Activated CD8-positive, alpha-beta memory T cell treated with anti-CD3 and anti-CD28 coated beads for 1 hour (primary cell): ENCODE measurements at places on chromosomes 4 and X.

DNA sequence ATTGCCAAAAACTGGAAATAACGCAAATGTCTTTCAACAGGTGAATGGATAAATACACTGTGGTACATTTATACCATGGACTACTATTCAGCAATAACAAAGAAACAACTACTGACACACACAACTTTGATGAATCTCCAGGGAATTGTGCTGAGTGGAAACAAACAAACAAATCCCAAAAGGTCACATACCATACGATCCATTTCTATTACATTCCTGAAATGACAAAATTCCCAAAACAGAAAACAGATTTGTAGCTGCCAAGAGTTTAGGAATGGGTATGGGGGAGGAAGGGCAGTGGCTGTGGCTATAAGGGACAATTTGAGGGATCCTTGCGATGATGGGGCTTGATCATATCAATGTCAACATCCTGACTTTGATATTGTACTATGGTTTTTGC is 2.5 kb downstream of the ZNF182 start:
- DNase-seq = no peak

GRCh38 chr4:156569535-156569934 is 402.1 kb downstream of the PDGFC start:
- DNase-seq = no peak

DNA sequence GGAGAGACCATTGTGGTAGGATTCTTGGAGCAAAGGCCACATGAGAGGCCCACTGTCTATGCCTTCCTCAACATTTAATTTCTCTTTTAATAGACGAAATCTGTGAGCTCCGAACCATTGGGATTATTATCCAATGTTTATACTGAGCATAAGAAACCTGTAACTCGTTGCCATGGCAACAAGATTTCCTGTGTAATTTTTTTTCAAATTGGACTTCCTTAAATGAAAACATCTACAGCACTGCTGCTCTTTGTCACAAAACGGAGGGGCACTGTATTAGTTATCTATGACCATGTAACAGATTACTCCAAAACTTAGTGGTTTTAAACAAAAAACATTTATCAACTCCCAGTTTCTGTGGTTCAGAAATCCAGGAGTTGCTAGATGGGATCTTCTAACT is 38.7 kb downstream of the PPP1R2C start:
- DNase-seq = no peak

DNA sequence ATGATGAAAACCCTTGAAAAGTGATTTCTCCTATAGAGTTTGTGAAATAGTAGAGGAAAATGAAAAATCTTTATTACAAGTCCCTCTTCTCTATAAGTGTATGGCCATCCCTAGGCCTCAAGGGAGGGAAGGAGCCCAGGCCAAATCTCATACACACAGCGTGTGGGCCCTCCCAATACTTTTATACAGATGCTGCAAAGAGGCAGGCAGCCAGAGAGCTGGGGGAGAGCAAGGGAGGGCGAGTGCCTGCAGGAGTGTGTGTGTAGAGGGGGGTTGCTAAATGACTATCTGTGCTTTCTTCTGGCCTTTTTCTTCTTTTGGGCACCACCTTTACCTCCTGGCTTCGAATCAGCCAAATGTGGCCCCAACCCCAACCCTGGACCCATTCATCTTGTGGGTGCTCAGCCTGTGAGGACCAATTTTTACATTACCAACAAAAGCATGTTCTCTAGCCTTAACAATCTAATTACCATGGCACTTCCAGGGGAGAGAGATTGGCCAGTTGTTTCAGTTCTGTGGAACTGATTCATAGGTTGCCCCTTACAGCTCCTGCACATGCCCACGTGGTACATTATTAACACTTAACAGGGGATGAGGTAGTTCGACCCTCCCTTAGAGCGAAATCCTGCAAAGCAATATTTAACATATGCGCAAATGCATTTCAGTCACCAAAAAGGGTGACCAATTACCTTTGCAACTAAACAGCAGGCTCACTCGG is 2.0 kb downstream of the GPC3 start:
- no peak for DNase-seq

DNA sequence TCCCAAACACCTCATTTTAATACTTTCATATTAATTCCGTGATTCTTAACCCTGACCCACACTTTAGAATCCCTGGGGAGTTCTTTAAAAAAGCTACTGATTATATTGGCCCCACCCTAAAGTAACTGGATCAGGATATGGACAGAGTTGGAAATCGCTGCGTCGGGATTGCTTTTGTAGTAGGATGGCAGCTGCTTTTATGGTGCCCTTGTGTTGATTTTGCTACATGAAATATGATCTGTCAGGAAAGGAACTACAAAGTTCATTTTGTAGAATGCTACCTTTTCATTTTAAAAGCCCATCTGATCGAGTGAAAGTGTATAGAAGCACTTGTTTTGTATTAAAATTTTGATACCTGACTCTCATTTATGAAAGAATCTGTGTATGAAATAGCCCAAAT is 43.6 kb downstream of the TMEM131L start:
- no peak for DNase-seq

- DNase-seq = no peak
Observed at GRCh38 chr4:25865586-25865985, 2.8 kb upstream of the SEL1L3 start.

GRCh38 chr4:152709675-152710438 is 30.1 kb upstream of the TMEM154 start:
- DNase-seq = no peak

DNA sequence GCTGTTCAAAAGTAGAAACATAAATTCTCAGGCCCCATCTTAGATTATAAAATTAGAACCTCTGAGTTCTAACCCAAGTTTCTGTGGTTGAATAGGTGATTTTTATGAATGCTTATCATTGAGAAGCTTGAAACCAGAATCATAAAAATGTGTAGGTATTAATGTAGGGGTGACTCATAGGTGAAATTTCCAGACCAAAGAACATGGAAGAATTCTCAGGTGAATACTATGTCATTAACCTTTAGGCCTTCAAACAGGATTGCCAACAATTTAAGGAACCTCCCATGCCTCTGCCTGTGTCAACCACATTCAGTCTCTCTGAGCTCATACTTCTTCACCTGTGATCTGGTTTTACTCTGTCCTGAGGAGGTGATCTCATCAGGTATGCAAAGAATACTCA is 177.8 kb downstream of the NPFFR2 start:
- no peak for DNase-seq
